GM19239 (cell line): ENCODE measurements at places on chromosomes 7 and 10.

DNA sequence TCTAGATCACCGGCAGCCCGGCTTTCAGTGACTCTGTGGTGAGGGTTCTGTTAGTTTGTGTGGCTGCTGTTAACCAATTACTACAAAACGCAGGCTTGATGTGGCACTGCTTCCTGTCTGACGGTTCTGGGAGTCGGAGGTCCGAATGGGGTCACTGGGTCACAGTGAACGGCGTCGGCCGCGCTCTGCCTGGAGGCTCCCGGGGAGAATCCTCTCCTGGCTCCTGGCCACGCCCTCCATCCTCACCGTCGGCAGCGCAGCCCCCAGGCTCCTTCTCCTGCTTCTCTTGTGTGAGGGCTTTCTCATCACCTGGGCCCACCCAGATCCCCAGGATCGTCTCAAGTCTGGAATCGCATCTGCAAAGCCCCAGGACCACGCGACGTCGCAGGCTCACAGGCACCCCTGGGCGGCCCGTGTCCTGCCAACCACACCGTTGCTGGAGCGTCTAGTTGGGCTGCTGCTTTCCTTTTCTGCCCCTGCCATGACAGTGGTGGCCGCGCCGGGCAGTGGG is 31.8 kb upstream of the NKX6-2 start:
- no peak for DNase-seq

- no peak for DNase-seq
Measured at GRCh38 chr7:149714910-149715471, 58.4 kb downstream of the ZNF467 start.

GRCh38 chr7:99808766-99809165 is 19.0 kb upstream of the CYP3A43 start:
- DNase-seq, result no peak

DNA sequence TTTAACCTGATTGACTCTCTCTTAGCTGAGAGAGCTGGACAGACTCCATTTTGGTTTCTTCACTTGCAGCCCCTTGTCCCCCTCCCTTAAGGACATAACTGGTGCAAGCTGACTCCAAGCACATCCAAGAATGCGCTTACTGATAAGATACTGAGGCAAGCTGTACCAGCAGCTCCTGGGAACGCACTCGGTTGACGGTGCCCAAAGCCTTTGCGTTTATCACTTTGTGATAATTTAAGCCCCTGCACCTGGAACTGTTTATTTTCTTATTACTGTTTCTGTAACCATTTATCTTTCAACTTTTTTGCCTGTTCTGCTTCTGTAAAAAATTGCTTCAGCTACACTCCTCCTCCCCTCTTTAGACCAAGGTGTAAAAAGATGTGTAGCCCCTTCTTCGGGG is 8.5 kb downstream of the AKR1B15 start:
- no peak for DNase-seq

- no peak for DNase-seq
Measured at GRCh38 chr7:5692112-5692844, 89.2 kb downstream of the RNF216 start.

- no peak for DNase-seq
Measured at GRCh38 chr10:86524225-86524962, 2.8 kb upstream of the WAPL start.

DNA sequence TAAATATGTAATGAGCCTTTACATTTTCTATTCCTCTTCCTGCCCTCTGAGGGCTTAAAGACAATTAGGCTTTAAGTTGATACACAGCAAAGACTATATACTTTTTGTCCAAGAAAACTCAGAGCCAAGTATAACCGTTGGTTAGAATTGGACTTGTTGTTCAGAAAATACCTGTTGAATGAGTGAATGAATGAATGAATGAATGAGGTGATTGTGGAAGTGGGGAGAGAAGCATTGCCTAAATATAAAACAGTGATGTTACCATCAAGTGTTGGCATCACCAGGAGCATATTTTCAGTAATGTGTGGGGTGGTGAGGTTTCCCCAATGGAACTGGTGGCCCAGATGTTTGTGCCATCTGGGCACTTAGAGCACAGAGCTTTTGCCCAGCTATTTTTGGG is 106.9 kb downstream of the AOAH start:
- DNase-seq, result no peak

DNA sequence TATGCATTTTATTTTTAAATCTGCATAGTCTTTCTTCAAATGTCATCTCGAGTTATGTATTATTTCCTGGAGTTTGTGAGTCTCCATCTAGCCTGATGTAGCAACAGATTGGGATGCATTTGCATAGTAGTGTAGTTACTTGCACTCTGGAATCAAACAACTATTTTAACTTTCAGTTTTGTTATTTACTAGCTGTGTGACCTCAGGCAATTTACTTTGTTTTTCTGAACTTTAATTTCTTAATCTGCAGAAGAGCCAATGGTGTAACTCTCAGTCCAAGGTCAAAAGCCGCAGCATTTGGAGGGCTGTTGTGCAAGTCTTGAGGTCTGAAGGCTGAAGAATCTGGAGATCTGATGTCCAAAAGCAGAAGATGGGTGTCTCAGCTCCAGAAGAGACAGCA is 175.8 kb upstream of the SORCS1 start:
- no peak for DNase-seq

GRCh38 chr10:91076991-91077548 is 143.4 kb upstream of the PCGF5 start:
- DNase-seq, result no peak

- DNase-seq, result no peak
Measured at GRCh38 chr7:77313876-77314480, 102.2 kb downstream of the GSAP start.

DNA sequence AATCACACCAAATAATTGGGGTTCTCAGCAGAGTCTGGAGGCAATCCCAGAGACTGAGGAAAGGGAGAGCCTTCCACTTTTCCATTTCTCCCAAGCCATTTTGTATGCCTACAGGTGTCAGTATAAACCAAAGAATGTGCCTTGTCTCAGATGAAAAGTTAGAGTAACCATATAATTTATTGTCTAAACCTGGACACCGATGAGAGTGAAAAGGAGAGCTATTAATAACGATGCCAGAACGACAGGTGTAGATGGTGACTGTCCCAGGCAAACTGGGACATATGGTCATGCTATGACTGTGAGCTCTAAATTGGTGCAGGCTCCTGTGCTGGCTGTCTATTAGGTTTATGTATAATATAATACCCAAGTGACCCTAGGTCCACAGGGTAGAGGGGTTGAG is 219.6 kb downstream of the ARHGAP12 start:
- no peak for DNase-seq

DNA sequence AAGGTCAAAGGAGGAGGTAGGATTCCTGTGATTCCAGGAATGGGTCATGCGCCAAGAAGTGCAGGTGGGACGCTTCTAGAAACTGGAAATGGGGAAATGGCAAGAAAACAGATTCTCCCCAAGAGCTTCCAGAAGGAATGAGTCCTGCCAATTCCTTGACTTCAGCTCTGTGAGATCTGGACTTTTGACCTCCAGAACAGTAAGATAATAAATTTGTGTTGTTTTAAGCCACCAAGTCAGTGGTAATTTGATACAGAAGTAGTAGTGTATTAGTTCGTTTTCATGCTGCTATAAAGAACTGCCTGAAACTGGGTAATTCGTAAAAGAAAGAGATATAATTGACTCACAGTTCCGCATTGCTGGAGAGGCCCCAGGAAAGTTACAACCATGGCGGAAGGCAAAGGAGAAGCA is 178.6 kb upstream of the GALNT17 start:
- no peak for DNase-seq

DNA sequence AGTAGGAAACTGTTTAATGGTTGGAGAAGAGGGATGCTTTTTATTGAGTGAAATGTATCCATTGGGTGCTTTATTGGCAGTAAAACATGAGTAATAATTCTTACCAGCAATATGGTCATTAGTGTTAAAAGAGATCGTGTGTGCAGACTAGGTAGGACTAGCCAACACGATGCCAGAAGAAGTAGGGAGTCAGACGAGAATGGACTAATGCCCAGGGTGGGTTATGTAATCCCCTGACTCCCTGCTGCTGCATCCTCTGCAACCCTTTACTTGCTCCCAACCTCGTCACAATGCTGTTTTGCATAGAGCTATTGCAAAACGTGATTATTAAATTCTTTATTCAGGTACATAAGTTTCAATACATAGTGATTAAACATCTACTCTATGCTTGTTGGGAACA is 1213.7 kb downstream of the GATA3 start:
- DNase-seq, result no peak

DNA sequence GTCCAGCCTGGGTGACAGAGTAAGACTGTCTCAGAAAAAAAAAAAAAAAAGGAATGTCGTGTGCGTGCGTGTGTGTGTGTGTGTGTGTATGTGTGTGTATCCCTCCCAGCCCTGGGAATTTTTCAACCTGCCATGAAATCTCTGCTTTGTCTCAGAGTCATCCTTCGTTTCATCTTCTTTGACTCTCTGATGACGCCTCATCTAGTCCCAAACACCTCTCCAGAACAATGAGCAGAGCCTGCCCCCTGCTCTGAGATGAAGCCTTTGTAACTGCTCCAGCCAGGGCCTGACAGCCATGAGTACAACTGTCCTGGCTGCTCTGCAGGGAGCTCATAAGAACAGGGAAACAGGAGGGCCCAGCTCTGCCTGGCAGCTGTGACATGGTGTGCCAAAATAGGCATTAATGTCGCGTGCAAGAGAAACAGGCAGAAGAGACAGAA is 149.5 kb downstream of the FAM107B start:
- DNase-seq, result no peak

DNA sequence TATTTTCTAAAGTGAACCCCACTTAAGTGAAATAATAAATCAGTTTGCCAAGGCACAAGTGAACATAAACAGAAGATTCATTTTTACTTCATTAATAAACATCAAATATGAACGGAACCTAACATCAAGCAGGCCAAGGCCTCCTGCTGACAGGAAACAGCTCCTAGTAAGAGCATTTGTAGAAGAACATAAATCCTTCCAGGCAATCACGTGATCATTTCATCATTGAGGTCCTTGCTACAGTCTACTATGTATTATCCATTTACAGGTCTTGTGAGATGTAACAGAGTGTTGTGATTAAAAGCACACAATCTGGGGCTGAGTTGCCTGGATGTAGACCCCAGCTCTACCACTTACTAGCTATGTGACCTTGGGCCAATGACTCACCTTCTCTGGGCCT is 70.6 kb downstream of the CALD1 start:
- DNase-seq, result no peak

GRCh38 chr7:120033114-120033513 is 239.9 kb upstream of the KCND2 start:
- DNase-seq, result no peak

- no peak for DNase-seq
Measured at GRCh38 chr10:114034923-114035645, 8.6 kb upstream of the ADRB1 start.

DNA sequence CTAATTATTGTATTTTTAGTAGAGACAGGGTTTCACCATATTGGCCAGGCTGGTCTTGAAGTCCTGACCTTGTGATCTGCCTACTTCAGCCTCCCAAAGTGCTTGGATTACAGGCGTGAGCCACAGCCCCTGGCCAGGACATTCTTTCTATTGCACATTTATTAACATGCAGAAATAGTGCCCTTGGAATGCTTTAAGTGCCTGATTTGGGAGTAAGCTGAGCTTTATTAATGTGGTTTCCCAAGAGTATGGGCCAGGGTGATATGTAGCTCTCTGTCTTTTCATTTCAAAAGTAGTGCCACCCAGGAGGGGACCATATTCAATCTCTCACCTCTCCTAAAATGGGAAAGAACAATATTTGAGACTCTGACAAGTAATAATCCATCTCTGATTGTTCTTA is 970.7 kb downstream of the KCNMA1 start:
- no peak for DNase-seq
